ENCODE measurements at places on chromosomes 1 and 21. TPM values are rescaled to one million over a fixed set of nuclear protein-coding genes. Genes with fewer than 3 reads are reported as not detected.

DNA sequence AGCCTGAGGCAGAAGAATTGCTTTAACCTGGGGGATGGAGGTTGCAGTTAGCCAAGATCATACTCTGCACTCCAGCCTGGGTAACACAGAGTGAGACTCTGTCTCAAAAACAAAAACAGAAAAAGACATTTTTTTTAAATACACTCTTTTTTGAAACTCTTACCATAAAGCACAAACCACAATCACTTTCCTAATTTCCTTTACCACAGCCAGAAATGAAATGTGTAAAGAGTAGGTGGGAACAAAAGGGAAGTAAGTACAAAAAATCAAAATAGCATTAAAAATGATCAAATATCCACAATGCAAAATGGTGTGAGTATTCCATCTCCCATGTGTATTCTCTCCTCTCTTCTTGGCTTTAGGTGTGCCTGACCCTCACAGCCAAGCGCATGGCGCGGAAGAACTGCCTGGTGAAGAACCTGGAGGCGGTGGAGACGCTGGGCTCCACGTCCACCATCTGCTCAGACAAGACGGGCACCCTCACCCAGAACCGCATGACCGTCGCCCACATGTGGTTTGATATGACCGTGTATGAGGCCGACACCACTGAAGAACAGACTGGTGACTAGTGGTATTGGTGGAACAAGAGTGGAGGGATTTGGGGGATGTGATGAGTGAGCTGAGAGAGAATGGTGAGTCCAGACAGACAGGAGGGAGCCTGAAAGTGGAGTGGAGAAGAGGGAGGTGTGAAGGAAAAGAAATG is 14.9 kb downstream of the ATP1A4 start:
- DNase-seq = no peak
- no peak overlapping the region for H3K27ac ChIP-seq
- H3K4me3 ChIP-seq = no peak overlapping the region
- H3K36me3 ChIP-seq = no peaks in the 10 kb centered on the region
- H3K4me1 ChIP-seq = no peaks in the 10 kb centered on the region

DNA sequence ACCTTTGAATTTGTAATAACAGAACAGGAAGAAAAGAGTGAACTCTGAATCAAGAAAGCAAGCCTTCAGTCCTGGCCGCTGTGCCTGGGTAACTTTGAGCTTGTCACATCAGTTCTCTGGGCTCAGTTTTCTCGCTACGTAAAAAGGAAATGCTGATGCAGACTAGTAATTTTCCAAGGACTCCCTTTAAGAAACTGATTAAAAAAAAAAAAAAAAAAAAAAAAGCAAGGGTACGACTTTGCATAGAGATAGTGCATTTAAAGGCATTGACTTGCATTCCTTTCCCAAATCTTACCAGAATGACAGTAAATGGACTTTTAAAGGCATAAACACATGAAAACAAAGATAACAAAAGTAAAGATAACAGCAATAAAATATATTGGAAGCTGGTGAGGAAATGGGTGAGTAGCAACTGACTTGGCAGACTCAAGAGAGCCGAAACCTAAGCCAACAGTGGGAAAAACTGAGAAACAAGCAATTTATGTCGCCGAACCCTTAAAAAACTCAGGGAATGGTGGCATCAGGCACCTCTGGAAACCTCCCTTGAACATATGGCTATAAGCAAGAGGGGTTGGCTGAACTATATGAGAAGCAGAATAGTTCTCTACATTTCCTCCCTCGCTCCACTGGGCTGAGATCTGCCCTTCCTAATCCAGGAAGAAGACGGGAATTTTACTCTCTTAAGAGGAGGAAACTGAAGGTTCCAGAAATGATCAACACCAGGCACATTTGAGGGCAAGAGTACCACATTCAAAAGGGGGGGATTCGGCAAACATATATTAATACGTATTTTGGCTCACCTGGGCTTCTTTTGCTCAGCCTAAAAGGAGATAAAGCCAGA is 189.2 kb downstream of the CDC7 start:
- no peak overlapping the region for H3K27ac ChIP-seq
- no peak overlapping the region for H3K4me3 ChIP-seq
- DNase-seq = no peak
- peaks cover 4% of the 10 kb centered on the region for H3K4me1 ChIP-seq
- H3K36me3 ChIP-seq = no peaks in the 10 kb centered on the region
- no peaks in the 10 kb centered on the region for H3K27me3 ChIP-seq

DNA sequence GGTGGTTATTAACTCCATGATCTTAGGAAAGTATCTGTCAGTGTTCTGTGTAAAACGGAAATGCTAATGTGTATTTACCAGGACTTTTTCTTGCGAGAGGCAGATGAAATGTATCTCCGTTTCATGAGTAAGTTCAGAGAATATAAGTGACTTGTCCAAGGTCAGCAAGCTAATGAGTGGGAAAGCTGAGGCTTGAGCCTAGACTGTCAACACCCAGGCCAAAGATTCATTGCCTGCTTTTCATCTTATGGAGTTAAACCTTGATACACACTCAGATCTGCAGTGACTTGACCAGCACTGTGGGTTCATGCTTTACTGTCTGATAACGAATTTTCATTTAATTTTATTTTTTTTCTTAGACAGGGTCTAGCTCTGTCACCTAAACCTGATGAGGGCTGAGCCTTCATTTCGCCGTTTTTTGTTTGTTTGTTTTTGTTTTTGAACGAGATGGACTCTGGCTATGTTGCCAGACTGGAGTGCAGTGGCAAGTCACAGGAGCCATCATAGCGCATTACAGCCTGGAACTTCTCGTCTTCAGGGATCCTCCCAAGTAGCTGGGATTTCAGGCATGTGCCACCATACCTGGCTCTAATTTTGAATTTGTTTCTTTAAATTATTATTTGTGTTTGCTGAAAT is 918 bp upstream of the JTB start:
- DNase-seq = no peak
- H3K4me1 ChIP-seq = peaks cover 9% of the 10 kb centered on the region
- H3K4me3 ChIP-seq = peak overlapping the region; percentile 94
- H3K27ac ChIP-seq = peak overlapping the region; percentile 96
- H3K36me3 ChIP-seq = peaks cover 3% of the 10 kb centered on the region

Gene CD160
- total RNA-seq = 12.0 TPM
